Fibroblast of gingiva (primary cell): ENCODE measurements at places on chromosomes 4 and X.

- DNase-seq: no peak
These were observed 18.4 kb downstream of the SOD3 start for GRCh38 chr4:24813732-24814131.

DNA sequence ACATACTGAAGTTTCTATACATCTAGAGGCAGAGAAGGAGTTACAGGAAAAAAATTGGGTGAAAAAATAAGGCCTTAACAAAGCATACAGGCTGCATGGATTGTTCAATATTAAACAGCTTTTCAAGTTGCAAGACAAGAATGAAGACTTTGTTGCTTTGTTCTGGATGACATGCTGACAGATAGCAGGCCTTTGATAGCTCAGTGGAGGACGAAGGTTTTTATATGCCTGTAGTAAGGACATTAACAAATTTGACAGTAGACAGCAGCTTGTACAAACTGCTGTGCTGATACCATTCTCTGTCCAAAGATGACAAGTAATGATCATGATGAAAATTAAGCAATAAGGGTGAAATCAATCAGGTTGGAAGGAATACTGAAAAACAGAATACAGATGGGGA, 309.9 kb downstream of the NKX6-1 start:
- DNase-seq: no peak

- peak; percentile 65 for DNase-seq
These were observed 127.8 kb upstream of the TBL1X start for GRCh38 chrX:9337046-9337445.

- DNase-seq: no peak
These were observed 19.7 kb downstream of the FABP2 start for GRCh38 chr4:119302073-119302832.

GRCh38 chr4:105594099-105595010, 41.9 kb downstream of the ARHGEF38 start:
- DNase-seq: no peak

- DNase-seq: no peak
These were observed 161.0 kb upstream of the GPRIN3 start for GRCh38 chr4:89468602-89469001.

GRCh38 chr4:187160486-187160885, 436.8 kb upstream of the FAT1 start:
- DNase-seq: no peak

GRCh38 chrX:13000301-13000811, 25.4 kb downstream of the TMSB4X start:
- no peak for DNase-seq

DNA sequence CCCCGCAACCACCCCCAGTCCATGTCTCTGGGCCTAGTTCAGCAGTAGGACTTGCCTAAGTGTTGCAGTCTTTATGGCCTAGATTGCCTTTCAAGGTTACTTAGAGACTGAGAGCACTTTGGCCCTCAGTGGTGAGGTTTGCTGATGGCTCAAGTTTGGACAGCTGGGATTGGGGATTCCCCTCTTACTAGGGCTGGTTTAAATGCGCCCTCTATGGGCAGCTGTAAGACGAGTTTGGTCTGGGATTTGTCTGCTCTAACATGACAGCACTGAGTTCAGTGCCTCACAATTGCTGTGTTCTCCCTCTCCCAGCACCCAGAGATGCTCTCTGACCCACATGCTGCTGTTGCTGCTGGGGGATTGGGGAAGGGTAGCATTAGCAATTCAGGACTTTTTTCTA, 23.1 kb downstream of the DACH2 start:
- peak; percentile 1 for DNase-seq

DNA sequence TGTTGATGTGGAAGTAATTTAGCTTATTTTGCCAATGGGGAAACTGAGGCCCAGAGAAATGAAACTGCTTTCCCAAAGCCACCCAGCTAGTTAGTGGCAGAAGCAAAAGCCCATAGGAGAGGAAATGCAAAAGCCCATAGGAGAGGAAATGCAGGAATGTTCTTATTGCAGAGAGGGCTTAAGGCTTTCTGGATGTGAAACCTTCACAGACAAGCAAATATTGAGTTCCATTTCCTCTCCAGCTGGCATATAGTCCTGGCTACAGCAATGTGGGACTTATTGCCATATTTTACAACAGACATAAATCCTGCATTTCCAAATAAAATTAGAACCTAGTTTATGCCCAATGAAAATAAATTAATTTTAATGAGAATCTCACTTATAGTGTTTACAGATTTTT, 69.7 kb downstream of the TMEM154 start:
- no peak for DNase-seq

- no peak for DNase-seq
These were observed 50.5 kb upstream of the CD99 start for GRCh38 chrX:2640436-2641150.

DNA sequence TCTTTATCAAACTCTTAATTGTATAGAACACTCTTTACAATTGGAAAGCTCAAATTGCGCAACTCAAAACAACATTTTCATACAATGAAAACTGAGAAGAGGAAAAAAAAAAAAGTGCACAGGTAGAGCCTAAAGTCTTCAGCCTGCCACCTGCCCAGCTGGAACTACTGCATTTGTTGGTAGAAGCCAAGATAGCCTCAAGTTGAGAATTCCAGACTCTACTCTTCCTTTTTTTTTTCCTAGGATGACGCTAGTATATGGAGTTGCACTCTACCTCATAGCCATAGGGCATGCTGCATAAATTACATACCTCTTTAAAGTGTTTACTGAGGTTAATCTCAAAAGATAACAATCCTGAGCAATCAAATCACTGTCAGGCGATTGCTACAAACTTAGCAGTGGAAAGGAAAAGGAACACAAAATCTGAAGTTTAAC, 13.6 kb downstream of the ABCG2 start:
- DNase-seq: no peak

- DNase-seq: peak; percentile 47
These were observed 790.0 kb downstream of the PCDH18 start for GRCh38 chr4:136742333-136742732.

DNA sequence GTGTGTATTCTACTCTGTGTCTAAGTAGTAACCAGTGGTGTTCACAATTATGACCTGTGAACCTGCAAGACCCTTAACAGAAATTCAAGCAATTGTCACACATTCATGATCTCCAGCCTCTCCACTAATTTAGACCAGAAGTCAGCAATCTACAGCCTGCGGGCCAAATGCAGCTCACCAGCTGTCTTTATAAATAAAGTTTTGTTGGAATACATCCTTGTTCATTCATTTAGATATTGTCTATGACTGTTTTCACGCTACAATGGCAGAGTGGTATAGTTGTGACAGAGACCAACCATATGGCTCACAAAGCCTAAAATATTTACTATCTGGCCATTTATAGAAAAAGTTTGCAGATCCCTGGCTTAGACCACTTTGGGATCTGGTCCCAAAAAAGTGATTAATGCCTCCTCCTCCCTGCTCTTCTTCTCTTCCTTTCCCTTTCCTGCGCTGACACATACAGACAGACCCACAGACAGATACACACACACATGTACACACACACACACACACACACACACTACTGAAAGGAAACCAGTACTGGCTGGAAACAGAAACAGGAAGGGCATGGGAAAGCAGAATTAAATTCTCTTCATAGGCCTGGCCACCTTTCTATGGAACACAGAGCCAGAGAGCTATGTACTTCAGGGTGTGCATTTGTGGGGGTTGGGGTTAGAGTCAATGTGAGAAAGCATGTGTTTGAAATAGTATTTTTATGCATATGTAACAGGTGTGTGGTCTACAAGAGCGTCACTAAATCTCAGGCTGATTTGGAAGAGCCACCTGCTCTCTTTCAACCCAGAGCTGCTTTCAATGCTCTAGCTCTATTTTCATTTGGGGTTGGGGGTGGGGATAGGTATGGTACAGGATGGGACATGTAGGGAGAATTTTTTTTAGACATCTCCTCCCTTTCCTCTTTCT, 49.7 kb upstream of the TMEM164 start:
- no peak for DNase-seq

DNA sequence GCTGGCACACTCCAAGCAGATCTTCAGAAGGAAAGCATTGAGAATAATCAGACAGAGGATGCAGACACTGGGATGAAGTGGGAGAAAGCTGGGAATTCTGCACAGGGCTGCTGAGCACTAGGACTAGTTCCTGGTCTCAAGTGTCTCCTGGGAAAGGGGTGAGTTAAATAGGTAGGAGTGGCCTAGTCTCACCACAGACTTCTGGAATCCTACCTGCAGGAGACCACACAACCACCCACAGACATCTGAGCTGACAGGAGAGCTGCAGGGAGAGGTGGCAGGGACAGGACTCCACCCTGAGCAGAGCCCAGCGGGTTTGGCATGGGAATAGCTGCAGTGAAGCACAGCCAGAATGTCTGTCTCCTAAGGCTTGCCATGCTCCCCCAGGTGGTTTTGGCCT, 95.1 kb upstream of the GALNTL6 start:
- no peak for DNase-seq

GRCh38 chrX:100645106-100645505, 1.1 kb downstream of the SRPX2 start:
- peak; percentile 52 for DNase-seq

DNA sequence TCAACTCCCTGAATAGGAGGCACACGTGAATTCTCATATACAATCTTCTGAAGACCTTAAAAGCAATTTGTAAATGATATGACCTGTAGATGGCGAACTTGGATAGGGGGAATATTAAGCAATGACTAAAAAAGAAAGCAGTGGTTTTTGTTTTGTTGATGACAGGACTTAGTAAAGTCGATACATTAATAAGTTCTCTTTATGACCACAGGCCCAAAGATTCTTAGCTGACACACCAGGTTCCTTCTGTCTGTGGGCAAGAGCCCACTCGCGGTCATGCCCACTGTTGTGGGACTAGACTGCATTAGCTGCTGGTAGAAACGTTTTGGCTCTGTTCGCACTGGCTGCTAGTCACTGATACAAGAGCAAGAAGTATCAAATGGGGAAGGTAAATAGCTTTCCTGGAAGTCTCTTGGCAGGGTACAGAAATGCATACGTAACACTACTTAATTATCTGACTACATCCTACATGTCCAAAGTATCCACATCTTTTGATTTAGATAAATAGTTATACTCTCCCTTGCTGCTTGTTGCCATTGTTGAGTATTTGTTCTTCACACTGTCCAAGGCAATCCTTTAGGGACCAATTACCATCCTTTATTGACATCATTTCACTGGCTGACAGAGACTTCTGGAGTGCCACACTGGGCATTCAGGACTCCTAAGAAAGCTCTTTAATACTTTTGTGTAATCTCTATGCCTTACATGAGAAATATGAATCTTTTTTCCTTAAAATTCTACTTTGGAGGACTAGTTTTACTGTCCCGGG, 31.0 kb downstream of the ALPK1 start:
- DNase-seq: peak; percentile 45

DNA sequence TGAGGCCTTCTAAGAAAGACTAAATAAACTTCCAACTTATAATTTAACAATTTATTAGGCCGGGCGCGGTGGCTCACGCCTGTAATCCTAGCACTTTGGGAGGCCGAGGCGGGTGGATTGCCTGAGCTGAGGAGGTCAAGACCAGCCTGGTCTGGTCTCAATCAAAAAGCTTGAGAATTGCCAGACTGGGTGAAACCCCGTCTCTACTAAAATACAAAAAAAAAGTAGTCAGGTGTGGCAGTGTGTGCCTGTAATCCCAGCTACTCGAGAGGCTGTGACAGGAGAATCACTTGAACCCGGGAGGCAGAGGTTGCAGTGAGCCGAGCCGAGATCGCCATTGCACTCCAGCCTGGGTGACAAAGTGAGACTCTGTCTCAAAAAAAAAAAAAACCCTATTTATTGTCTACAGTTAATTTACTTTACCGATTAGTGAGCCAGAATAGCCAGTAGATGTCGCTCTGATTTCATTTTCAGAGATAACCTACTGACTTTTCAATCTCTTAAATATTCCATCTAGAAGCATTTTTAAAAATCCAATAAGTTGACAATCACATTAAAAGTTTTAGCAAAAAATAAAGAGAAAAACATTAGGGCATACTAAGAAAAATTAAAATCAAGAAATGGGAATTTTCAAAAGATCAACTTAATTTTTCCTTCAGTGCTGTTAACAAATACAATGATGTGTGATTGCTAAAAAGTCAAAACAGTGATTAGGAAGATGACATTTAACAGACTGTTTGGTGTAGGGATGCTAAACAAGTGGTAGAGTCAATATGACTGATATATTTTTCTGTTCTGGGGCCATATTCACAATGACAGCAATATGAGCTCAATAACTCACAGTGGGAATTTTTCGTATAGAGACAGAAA, 4.3 kb upstream of the SHROOM3 start:
- DNase-seq: peak; percentile 17

GRCh38 chrX:98607739-98608138, 1724.0 kb downstream of the RPA4 start:
- no peak for DNase-seq

GRCh38 chr4:37928426-37929416, 31.5 kb upstream of the PTTG2 start:
- DNase-seq: no peak

- no peak for DNase-seq
These were observed 5.1 kb upstream of the TSR2 start for GRCh38 chrX:54435121-54435520.

DNA sequence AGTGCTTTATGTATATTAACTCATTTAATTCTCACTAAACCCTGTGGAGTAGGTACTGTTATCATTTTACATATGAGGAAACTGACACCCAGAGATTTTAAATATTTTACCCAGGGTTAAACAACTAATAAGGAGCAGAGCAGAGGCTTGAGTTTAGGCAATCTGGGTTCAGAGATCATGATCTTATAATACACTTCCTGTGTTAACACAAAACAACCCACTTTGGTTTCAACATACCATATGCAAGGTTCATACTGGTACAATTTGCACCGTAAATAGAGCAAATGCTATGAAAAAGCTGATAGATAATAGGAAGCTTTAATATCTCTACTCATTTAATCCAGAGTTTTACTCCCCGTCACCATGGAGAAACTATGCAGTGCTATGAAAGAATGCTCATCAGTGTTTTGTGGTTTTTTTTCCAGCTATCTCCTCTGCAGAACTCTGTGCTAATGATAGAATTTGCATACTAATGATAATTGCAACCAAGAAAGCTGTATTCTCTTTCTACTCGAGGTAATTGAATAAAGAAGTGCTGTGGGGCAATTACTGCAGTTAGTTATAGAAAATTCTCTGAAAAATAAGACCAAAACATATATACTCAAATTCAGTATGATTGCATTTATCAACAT, 138.8 kb upstream of the MAP9 start:
- no peak for DNase-seq

GRCh38 chr4:155822572-155822971, 43.5 kb downstream of the ASIC5 start:
- no peak for DNase-seq

GRCh38 chr4:23789762-23790161, 100.1 kb downstream of the PPARGC1A start:
- DNase-seq: peak; percentile 92

DNA sequence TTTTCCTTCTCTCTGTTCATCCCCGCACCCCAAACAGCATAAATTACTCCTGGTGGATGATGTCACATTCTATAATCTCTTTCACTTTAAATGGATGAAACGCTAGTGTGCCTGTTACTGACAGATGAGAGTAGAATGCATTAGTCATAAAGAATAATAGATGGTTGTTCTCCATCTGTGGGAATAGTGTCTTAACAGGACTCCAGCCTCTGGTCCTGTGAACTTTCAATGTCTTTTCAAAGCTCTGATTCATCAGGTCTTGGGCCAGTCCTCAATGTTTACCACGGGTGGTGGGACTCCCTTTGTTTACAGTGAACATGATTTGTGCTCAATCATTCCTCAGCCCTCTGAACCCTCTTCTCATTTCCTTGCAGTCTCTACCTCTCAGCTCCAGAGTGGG, 182.6 kb downstream of the GABRB1 start:
- DNase-seq: peak; percentile 14
